Activated T-helper 1 cell treated with anti-CD3 and anti-CD28 coated beads, Interleukin-2, amount 50 U/mL, for 16 hours (primary cell): ENCODE measurements at places on chromosomes 6 and 20.

DNA sequence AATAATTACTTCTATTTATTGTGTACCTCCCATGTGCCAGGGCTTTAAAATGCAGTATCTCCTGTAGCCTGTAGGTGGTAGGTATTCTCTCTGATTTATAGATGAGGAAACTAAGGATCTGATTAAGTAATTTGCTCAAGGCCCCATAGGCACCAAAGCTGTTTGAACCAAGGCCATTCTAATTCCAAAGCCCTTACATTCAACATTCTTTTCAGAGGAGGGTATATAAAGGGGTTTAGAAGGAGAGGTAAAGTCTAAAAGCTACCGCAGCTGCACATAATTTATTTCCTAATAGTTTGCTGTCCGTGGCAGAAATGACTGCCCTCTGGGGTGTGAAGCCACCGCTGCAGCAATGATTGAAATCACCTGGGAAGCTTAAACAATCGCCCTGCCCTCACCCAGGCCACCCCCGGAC, 95.0 kb upstream of the FAM8A1 start:
- no peak for DNase-seq

DNA sequence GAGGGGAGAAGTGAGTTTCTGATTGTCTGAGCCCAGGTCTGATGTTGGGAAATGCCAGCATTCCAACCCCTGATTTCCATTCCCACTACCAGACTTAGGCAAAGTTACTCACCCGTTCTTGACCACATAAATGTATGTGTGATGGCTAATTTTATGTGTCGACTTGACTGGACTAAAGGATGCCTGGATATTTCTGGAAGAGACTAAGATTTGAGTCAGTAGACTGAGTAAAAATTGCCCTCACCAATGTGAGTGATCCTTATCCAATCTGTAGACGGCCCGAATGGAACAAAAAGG, 95.8 kb upstream of the TAB2 start:
- DNase-seq, result no peak

DNA sequence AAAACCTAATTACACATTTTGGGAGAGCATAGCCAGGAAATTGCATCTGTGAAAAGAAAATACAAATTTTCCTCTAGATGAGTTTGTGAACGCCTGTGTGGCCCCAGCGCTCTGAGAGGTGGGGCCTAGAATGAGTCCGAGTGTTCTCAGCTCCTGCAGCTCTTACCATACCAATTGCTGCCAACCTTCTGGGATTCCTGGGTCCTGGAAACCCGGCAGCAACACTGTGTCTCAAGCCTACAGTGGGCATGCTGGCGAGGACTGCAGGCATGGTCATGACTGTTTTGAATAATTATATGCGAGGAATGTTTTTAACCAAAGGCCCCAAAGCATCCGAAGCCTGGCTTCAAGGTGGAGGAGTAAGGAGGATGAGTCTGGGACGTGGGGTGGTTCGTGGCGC, 90.4 kb downstream of the SERAC1 start:
- DNase-seq, result no peak

GRCh38 chr6:15509335-15509933, 153.4 kb downstream of the DTNBP1 start:
- no peak for DNase-seq

DNA sequence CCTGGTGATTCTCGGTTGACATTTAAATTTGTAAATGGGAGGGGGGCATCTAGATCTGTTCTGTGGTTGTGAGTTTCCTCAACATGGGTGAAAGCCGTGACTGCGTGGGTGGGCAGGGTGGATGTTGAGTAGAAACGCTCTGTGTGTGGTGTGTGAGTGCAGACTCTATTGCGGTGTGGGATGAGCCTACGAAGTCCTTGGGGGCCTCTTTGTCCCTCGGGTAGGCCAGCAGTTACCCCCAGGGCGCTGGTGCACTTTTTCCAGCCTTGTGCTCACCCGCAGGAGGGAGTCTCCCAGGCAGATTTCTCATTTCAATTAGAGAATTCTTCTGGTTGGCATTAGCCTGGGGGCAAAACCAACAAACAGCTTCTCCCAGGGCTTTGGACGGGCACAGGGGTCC, 10.6 kb downstream of the TOX2 start:
- peak; percentile 23 for DNase-seq

- DNase-seq, result no peak
Observed at GRCh38 chr6:124882579-124883393, 79.5 kb upstream of the RNF217 start.

DNA sequence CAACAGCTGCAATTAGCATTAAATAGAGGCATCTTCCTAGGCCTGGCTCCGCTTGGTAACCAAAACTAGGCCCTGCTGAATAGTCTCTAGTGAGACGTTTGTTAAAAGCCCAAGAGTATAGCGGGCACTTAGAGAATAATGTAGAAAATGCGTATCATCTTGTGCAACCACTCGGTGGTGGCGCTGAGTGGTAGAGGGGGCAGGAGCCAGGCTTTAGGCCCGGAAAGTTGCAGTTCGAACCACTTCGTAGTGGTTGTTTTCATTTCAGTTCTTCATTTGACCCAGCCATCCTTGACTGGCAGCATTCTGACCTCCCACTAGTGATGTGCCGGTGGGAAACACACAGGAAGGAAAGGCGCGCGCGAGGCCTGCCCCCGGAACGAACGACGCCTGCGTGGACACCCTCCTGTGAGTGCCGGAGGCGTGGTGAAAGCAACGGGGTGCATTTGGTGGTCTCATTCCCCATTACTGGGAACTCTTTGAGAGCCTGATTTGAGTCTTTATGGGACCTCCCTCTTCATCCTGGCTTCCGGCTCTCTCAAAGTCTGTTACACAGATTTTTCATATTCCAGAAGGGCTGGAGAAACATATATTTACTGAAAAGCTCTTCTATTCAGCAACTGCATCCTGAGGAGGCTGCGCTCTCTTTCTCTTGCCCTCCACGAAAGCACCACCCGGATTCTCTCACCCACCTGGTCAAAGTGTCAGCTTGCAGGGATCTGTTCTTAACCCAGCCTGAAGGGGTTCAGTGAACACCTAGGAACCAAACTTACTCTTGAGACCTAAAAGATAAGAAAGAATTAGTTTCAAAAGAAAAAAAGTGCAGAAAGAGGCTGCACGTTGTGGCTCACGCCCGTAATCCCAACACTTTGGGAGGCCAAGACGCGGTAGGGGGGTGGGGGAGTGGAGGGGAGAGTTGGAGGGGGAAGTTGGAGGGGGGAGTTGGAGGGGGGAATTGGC, 18.2 kb downstream of the GPX5 start:
- no peak for DNase-seq

GRCh38 chr6:143221698-143222097, 161.0 kb downstream of the AIG1 start:
- DNase-seq, result no peak

DNA sequence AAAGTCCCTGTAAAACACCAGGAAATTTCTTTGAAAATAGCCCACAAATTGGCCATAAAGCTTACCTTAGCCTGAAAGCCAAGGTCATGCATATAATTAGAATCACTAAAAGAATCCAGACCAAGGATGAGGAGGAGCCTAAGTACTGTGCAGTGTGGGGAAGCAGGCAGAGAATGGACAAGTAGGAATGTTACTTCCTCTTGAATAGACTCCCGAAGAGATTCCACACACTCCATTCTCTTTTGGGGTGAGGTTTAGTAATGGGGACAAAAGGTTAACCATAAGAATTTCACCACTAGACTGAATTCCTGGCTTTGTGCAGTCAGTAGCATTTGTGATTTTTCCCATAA, 27.5 kb upstream of the MARCKS start:
- no peak for DNase-seq

DNA sequence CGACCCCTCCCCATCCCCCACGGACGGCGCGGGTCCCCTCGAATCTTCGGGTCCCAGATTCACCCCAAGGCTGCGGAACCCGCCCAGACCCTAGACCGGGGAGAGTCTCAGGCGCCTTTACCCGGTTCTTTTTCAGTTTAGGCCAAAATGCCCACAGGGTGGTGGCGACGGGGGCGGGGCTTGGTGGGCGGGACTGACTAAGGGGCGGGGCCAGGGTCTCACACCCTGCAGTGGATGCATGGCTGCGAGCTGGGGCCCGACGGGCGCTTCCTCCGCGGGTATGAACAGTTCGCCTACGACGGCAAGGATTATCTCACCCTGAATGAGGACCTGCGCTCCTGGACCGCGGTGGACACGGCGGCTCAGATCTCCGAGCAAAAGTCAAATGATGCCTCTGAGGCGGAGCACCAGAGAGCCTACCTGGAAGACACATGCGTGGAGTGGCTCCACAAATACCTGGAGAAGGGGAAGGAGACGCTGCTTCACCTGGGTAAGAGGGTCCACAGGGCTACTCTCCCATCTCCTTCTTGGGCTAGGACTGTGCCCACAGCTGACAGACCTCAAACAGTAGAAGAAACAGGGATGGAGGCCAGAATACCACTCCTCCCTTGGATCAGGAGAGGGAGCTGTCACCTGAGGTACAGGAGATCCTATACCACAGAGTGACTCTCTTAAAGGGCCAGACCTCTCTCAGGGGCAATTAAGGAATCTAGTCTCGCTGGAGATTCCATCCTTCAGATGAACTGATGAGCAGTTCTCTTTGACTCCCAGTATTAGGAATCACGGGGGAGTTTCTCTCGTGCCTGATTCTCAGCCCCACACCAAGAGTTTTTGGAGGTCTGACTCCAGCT, 942 bp downstream of the HLA-E start:
- DNase-seq, result peak; percentile 71

DNA sequence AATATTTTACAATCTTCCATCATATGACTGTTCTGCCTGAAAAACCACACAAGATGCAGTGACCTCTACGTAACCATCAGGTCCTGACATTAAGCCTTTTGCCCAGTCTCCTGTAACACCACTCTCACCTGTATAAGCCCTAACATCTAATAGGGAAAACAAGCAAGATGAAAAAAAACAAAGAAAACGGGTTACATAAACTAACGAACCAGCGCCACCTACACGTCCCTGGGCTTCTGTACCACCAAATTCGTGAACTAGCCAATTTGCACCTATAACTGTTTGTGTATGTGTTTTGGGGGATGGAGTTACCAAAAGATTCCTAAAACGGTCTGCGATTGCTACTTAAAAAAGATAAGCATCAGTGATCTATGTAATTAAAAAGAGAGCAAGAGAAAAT, 70.2 kb downstream of the BLOC1S5 start:
- DNase-seq, result no peak

GRCh38 chr6:121647905-121648304, 212.5 kb downstream of the GJA1 start:
- no peak for DNase-seq

GRCh38 chr6:35415065-35415891, 36.9 kb upstream of the FANCE start:
- DNase-seq, result no peak

- DNase-seq, result peak; percentile 23
Observed at GRCh38 chr6:138001750-138002349, 105.4 kb downstream of the PERP start.

DNA sequence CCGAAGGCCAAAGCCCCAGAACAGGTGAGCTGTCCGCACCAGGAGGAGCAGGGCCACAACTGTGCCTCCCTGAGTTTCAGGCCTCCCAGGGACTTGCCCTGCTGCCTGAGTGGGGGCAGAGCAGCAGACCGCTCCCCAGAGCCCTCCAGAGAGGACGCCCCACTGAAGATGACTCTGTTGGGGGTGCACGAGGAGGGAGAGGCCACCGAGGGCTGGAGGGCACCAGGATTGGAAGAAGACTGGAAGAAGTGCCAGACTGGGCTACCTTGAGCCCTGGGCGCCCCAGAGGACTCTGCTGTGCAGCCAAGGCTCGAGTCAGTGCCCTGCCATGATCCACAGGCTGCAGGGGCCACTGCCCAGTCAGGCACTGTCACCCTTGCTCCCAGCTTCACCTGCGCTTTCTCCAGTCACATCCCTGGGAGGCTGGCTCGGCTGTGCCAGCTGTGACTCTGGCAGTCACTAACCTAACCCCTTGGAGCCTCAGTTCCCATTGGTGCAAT, 11.3 kb downstream of the CST7 start:
- no peak for DNase-seq

GRCh38 chr20:1813101-1813529, 82.1 kb upstream of the SIRPA start:
- no peak for DNase-seq

DNA sequence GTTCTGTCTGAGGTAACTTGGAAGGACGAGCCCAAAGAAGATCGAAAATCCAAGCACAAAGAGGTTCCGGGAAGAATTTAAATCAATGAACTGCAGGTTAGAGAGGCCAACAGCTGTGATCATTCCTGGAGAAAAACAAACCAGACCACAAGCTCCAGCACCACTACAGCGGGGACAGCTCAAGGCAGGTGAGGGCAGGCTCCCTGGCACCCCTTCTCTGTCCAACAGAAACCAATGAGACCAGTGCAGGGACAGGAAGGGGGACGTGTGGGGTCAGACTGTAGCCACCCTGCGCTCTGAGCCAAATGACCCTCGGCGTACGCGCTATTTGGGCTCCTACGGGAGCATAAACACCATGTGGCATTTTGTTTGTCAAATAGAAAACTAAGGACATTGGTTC, 139.3 kb downstream of the SLC23A2 start:
- DNase-seq, result no peak

DNA sequence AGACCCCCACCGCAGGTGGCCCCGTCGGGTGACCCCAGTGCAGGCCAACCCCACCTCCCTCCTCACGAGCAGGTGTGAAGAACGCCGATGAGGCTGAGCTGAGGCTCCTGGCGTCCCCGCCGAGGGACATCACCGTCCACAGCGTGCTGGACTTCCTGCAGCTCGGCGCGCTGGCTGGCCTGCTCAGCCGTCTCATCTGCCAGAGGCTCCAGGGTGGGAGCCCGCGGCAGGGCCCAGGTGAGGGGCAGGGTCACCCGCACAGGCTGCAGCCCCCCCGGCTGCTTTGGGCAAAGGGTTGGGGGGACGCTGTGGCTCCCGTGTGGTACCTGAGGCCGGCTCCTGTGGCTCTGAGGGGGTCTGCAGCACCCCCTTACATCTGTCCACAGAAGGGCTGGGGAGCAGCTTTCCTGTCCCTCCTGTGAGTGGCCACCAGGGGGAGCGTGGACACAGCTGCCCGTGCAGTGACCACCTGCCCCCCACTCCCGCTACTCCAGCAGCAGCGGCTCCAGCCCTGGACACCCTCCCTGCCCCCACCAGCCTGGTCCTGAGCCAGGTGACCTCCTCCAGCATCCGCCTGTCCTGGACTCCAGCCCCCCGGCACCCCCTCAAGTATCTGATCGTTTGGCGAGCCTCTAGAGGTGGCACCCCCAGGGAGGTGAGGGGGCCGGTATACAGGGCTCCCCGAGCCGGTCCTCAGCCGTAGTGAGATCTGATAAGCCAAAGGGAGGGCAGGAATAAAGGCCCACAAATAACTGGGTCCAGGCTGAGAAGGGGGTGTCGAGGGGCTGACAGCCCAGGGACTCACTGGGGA, 16.5 kb downstream of the COL20A1 start:
- DNase-seq, result no peak

- no peak for DNase-seq
Observed at GRCh38 chr20:56393653-56394052, 1.2 kb downstream of the CSTF1 start.

DNA sequence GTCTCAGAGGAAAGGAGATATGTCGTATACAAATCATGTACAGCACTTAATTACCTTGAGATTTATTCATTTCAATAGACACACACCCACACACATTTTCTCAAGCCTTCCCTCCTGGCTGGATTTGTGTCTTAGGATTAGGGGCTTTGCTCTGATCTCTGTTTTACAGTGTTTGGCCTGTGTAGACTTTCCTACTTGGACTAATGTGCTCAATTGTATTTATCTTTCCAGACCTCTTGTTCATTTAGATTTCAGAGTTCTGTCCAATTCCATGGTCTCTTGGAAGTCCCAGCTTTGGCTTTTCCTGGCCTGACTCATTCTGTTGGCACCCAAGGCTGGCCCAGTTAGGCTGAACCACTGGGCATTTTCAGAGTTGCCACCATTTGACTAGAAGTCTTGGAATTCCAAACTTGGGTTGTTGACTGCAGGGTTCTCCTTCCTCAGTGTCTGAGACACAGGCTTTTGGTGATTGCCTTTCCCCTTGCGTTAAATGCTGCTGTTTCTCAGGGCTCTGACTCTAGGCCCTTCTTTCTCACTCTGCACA, 8.9 kb upstream of the RFPL4B start:
- no peak for DNase-seq
